M059J (cell line): ENCODE measurements at places on chromosomes 2 and 18. TPM values are rescaled to one million over a fixed set of nuclear protein-coding genes. Genes with fewer than 3 reads are reported as not detected.

OBSL1 gene
- 44.2 and 81.4 TPM in 2 replicates for total RNA-seq

DNA sequence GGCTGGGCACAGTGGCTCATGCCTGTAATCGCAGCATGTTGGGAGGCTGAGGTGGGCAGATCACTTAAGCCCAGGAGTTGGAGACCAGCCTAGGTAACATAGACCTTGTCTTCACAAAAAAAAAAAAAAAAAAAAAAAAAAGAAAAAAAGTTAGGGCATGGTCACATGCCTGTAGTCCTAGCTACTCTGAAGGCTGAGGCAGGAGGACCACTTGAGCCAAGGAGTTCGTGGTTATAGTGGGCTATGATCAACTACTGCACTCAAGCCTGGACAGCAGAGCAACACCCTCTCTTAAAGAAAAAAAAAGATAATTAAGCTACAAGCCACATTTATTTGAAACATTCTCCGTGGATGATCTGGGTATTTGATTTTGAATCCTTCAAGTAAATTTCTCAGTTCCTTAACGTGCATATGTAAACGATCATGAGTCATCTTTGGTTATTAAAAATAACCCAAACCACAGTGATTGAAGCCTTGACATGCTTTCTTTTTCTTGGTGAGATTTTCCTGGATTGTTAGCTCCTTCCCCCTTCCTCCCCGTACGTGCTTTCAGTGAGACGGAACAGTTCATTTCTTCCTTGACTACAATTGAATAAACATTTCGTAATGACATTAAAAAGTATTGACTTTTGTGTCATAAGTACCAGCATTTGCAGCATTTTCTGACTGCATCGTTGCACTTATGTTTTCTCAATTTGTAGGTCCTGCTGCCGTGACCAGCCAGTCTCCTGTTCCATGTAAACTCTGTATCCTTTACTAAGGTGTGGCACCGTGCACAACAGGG lies 20.3 kb downstream of the RMC1 start:
- DNase-seq, result peak; percentile 84

DNA sequence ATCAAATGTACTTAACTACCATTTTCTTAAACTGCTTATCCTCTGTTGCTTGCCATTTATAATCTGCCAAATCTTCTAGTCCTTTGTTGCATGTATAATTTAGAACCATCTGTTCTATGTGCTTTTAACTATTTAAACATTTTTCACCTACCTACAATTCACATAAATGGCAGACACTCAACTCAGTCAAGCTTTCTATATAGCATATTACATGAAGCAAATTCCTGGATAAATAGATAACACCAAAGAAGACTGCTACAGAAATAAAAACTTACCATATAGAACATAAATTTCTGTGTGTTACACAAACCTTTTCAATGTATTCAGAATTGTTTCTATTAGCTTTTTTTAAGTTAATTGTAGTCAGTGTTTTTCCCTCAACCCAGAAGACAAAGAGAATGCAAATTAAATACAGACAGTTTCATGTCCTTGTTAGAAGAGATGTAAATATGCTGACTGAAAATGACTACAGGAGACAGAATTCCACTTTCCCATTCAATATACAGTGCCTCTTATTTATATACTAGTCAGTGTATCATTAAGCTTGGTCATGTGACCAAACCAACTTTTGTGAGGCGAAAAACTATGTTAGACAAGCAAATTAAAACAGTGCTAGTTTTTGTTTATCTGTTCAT lies 2.6 kb downstream of the BAZ2B start:
- DNase-seq, result peak; percentile 26

PLA2R1 gene
- total RNA-seq, result 0.66 and 1.8 TPM in 2 replicates

GRCh38 chr2:10357193-10358169 lies 54.8 kb downstream of the HPCAL1 start:
- DNase-seq, result no peak

DNA sequence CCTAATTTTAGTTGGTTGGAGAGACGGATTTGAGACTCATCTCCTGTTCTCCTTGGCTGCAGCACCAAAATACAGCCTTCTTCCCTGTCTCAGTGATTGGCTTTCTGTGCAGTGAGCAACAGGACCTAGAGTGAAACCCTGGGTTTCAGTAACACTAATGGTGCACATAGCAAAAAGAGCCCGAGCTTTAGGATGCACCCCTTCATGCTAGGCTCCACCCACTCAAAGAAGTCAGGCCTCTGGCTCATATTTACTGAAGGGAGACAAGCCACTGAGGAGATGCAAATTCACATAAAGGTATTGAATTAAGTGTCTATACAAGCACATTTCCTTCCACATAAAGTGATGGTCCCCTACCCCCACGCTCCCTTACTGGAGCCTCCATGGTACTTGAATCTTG lies 131.9 kb upstream of the CHAC2 start:
- no peak for DNase-seq

DNA sequence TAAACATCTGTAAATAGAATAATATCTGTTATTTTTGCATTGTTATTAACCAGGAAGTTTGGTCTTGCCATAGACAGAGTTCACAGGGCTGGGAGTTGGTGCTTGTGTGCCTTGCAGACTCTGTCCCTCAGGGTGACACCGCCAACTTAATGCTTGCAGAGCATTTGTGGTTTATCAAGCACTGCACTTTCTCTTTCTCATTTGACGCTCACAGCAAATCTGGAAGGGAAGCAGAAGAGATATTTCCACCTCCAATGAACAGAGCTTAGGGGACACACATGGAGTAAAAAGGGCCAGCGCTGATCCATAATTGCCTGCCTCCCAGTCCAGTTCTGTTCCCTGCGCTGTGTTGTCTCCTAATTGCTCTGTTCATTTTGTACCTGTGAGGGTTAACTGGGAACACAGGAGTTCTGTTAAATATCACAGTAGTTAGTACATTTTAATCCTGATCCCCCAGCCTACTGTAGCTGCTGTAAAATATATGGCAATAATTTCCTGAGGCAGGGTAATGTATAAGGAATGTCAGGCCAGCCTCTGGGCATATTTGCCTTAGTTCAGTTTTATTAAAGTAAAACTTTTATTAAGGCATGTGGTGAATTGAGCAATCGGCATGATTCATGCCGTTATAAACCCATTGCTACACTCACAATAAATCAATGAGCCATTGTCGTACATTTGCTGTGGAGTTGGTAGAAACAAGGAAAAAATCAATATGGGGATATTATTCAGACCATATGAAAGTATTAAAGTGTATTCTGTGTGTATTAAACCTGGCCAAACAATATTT lies 182.5 kb upstream of the OSR1 start:
- peak; percentile 87 for DNase-seq
